ENCODE measurements at places on chromosomes 13 and 19.

DNA sequence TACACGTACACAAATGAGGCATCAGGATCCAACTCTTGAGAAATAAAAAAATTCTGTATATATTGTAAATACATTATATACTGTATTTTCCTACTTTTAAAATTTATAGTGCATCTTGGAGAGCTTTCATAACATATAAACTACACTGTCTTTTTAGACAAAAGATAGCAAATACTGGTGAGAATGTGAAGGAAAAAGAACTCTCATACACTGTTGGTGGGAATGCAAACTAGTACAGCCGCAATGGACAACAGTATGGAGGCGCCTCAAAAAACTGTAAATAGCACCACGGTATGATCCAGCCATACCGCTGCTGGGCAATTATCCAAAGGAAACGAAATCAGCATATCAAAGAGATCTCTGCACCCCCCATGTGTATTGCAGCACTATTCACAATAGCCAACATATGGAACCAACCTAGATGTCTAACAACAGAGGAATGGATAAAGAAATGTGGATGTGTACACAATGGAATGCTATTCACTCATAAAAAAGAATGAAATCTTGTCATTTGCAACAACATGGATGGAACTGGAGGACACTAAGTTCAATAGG is 292.4 kb downstream of the EFNB2 start:
- DNase-seq: peak; percentile 20

- DNase-seq: no peak
These were observed 75.9 kb downstream of the FRY start for GRCh38 chr13:32107474-32107873.

DNA sequence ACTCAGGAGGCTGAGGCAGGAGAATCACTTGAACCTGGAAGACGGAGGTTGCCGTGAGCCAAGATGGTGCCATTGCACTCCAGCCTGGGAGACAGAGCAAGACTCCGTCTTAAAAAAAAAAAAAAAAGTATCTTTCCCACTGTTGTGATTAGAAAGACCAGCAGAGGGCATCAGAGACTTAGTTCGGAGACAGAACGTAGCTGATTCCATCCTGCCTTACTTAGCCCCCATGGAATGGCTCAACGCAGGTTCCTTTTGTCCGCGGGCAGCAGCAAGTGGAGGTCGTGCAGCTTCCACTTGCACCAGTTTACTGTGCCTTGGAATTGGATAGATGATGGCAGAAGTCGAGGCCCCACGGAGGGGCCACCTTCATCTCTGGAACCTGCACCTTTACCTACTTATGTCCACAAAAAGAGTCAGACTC is 8.1 kb downstream of the TIMM29 start:
- peak; percentile 77 for DNase-seq

GRCh38 chr13:95787356-95788099 is 110.6 kb downstream of the DNAJC3 start:
- DNase-seq: no peak

All from fibroblast of skin of right biceps (primary cell).